ENCODE measurements at places on chromosomes 2 and 18.
A peak's percentile ranks its signal among the peaks of the same experiment; 100 is the strongest.

GRCh38 chr2:44555700-44556099 is 194.0 kb downstream of the CAMKMT start:
- no peak for ATAC-seq

- ATAC-seq, result no peak
Observed at GRCh38 chr2:8490166-8490721, 191.6 kb upstream of the ID2 start.

DNA sequence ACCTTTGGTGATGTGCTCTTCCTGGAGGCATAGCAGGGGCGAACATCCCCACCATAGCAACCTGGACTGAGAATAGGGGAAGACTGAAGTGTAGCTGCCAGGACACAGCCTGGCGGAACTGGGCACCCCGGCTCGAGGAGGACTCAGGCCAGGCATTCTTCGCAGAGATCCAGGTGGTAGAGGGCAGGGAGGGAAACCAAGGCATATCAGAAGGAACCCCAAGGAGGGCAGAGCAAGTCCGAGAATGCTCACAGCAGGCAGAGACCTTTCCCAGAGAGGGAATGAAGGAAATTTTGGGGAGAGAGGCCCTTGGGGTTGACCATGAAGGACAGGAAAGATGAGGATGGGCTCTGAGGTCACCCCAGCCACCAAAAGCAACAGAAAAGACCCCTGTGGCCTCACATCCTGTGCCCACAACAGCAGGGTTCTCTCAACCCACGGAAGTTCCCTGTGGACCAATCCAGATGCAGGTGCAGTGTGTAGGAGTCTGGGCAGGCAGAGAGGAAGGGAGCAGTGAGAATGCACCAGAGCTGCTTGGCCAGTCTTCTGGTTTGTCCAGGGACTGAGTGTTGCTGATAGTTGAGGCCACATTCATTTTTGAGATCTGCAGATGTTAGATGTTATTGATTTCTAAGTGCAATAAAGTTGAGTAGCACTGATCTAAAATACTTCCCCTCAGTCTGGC is 136.9 kb downstream of the PXDN start:
- ATAC-seq, result no peak

DNA sequence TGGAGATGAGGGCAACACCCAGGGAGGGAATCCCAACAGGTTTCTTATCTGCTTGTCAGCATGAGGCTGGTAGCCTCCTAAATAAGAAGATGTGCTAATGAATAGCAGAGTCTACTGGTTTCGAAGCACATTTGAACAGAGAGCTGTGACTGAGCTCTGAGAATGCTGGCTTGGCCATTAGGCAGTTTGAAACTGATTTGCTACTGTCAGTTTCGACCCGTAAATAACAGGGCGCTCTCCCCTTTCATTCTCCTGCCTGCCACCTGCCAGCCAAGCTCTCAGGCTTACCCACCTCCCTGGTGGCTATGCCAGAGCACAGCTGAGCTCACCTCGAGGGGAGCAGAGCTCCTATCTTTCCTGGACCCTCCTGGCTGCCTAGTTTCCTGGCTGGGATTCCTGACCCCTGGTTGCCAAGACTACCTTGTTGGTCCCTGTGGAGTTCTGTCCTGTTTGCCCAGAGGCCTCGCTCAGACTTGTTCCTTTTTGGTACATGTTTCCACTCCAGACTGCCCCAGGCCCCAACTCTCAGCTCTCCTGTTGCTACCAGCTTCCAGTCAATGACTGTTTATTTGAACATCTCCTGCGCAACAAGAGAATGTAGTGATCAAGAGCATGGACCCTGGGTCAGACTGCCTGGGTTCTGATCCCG is 102.3 kb upstream of the ALPP start:
- ATAC-seq, result no peak

- no peak for ATAC-seq
Observed at GRCh38 chr2:47595687-47596086, 187.3 kb upstream of the MSH6 start.

DNA sequence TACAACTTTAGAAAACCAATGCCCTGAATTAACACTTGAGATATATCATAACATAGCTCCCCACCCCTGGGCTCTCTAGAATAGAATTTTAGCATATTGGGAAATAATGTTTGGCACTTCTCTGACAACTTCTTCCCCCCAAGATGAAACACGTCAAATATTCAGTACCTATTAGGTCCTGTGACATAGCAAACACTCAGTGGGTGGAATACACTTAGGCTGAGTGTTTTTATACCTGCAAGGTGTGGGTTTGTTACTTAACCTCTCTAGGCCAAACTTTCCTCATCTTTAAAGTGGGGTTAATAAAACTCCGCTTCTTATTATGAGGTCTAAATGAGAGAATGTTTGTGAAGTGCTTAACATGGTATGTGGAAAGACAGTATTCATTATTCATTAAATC is 56.1 kb downstream of the LAMA3 start:
- no peak for ATAC-seq

- ATAC-seq, result no peak
Observed at GRCh38 chr2:186031229-186031628, 292.6 kb downstream of the FSIP2 start.

- no peak for ATAC-seq
Observed at GRCh38 chr2:132774189-132774588, 104.2 kb upstream of the LYPD1 start.

- ATAC-seq, result no peak
Observed at GRCh38 chr2:121832412-121833357, 77.2 kb downstream of the TSN start.

GRCh38 chr2:98333922-98334321 is 12.3 kb upstream of the CNGA3 start:
- ATAC-seq, result no peak

DNA sequence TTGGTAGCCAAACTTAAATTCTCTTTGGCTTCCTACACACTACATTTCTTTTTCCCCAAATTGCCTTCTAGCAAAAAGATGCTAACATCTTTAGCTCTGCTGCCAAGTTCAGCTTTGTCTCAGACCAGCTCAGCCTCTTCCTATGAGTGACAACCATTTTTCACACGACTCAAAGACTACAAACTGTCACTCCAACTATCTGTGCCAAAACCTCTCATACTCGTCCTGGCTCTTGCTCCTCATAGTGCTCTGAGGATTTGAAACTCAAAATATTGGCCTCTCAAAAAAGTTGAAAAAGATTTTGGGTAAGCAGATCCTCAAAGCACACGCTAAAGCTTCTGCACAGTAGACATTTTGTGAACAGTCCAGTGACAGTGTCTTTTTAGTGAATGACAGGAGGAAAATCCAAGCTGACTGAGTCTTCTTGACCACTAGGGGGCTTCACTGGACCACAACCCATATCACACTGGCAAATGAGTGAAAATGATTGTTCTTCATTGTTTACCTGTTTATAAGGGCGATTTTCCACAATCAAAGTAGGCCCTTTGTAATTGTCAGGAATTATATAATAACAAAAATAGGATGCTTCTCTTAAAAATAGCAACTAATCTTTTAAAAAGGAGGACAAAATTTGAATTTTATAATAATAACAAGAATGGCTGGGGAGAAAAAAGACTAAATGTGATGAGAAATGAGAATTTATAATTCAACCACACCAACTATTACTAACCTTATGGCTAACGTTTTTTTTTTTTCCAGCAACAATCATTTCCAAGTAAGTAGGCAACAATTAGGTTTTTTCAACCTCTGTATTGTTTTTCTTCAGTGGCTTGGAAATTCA is 85.5 kb upstream of the PGAP1 start:
- peak; percentile 45 for ATAC-seq

DNA sequence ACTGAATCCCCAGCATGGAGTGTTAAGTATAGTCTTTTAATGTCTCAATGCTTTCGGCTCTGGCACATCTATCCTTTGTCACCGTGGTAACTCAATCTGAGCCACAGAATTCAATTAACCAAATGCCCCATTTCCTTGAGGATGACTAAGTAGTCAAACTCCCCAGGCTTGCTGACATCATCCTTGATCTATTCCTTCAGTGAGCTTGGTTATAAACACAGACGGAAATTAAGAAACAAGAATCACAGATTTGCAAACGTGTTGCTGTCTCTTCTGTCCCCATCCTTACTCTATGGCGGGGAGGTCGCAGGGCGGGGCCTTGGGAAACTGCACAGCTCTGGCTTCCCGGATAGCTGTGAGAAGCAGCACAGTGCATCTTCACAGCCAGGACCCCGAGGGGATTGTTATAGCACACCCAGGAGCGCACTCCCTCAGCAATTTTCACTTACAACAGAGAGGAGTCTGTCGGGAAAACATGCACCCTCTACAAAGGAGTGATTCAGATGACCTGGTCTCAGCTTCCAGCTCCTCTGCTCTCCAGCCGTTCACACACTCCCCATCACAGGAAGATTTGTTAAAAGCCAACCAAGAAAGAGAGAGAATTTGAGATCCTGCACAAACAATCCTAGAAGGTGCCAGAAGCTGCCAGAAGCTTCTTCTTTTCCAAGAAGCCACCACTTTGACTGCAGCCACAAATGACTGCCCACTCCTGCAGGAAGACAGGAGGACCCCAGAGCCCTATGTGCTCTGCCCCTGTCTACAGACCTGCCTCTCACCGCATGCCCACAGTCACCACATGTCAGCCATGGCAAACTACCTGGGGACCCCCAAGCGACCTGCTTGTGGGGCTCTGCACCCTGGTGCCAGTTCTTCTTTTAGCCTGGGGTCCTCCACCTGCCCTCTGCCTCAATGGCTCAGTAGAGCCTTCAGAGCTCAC is 44.9 kb upstream of the YWHAQ start:
- no peak for ATAC-seq

DNA sequence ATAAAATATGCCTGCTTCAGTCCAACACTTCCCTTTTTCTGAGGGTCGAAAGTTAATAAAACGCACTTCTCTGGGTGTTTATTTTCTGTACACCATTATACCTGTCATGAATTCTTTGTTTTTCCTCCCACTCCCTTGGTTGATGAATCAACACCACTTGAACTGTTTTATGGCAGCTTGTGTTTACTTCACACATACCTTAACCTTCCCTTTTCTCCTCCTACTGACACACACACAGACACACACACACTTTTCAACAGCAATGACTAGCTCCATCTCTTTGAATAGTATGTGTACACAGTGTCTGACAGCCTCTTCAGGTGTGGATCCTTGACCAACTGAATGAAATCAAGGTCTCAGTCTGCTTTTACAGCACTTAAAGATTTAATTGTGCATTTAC is 91.3 kb downstream of the SATB2 start:
- ATAC-seq, result no peak

DNA sequence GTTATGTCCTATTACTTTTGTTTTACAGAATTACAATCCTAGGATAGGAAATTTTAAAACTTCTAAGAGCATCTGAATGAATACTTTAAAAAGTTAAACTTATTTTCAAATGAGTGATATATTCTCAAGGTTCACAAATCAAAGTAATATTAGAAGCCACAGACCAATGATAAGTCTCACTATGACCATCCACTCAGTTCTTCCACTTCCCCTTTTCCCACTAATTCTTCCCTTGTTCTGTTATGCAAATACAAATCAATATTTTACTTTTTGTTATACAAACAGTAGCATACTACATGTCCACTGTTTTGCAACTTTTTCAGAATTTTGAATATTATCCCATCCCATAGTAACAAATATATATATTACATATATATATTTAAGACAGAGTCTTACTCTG is 20.2 kb downstream of the USP37 start:
- no peak for ATAC-seq

DNA sequence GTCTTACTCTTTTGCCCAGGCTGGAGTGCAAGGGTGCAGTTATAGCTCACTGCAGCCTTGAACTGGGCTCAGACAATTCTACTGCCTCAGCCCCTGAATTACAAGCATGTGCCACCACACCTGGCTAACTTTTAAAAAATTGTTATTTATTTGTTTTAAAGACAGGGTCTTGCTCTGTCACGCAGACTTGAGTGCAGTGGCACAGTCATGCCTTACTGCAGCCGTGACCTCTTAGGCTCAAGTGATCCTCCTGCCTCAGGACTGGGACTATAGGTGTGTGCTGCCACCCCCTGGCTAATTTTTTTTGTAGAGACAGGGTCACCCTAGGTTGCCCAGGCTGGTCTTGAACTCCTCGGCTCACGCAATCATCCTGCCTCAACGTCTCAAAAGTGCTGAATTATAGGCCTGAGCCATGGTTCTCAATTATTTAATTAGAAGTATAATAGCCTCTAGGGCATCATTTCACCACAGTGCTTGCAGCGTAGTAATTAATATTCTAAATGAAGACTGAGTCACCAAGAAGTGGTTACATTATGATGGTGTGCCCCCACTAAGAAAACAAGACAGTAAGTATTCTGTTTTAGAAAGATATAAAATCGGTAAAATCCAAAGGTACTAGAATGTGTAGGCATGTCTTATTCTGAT is 69.6 kb downstream of the EML4 start:
- peak; percentile 93 for ATAC-seq

DNA sequence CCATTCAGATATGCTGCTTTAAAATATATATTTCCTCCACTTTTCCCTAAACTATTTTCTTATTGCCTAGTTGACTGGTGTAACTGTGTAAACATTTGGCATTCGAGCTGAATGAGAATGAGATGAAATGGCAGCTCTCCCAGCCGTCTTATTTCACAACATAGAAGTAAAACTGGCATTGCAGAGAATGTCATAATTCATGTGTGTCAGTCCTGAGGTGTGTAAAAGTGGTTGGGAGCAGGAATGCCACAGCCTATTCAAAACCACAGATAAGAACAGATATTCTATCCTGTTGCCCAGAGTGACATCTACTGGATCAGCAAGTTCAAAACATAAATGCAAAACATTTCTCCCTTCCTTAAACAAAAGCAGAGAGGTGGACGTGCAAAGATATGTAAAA is 565.5 kb upstream of the CHAC2 start:
- ATAC-seq, result no peak

- ATAC-seq, result no peak
Observed at GRCh38 chr2:2876331-2877221, 501.0 kb downstream of the EIPR1 start.

GRCh38 chr2:237558961-237559641 is 7.3 kb upstream of the PRLH start:
- no peak for ATAC-seq

DNA sequence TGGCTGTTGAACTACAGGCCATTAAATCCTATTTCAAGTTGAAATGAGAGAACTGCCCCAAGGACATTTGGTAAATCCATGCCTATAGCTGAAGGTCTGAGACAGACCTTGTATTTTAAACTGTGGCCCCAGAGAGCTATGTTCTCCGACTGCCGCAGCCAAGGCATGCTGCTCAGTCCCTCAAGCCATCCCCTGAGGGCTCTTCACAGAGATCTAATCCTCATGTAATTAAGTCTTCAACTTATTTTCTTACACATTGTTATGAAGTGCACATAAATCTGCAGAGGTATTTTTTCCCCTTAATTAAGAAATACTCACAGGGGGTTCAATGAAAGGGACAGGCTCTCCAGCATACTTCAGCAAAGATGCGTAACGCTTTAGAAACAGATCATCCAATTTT is 50.6 kb downstream of the ABCG8 start:
- no peak for ATAC-seq

GRCh38 chr2:156343096-156343939 is 10.8 kb upstream of the NR4A2 start:
- no peak for ATAC-seq

- ATAC-seq, result no peak
Observed at GRCh38 chr2:197904446-197904845, 100.1 kb downstream of the PLCL1 start.

GRCh38 chr18:51405683-51406477 is 208.4 kb upstream of the MEX3C start:
- no peak for ATAC-seq
